ENCODE measurements at places on chromosomes 7 and 10.

- no peak for DNase-seq
Measured at GRCh38 chr10:35270100-35270499, 66.2 kb upstream of the CCNY start.

DNA sequence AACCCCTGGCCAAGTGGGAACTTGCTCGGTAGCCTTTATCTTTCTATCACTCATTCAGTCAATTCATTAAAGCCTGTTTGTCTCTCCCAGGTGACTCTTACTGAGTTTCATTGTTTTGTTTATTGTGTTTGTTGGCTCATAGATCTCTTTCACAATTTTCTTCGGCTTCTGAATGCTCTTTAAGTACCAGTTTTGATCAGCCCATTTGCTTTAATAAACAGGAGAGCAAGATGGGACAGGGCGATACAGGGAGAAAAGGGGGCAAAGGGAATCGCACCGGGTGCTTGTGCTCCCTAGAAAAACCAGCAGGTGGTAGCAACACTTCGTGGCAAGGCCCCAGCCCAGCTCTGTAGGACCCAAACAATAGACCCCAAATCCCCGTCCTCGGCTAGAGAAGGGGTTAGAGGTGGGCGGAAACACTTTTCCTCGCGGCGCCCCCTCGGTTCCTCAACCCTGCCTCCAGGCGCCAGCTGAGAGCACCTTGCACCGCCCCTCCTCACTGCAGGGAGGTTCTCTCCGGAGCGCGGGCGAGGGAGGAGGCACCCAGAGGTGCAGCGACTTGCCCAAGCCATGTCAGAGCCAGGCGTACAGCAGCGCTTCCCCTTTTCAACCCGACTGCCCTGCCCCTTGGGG, 1.0 kb upstream of the EPHB6 start:
- peak; percentile 9 for DNase-seq

GRCh38 chr7:79090543-79090942, 362.9 kb downstream of the MAGI2 start:
- no peak for DNase-seq

GRCh38 chr10:49179699-49180443, 8.3 kb downstream of the TMEM273 start:
- DNase-seq: no peak

GRCh38 chr7:45574669-45575500, 717 bp downstream of the ADCY1 start:
- no peak for DNase-seq

GRCh38 chr10:104472505-104472904, 118.9 kb downstream of the CFAP58 start:
- no peak for DNase-seq

DNA sequence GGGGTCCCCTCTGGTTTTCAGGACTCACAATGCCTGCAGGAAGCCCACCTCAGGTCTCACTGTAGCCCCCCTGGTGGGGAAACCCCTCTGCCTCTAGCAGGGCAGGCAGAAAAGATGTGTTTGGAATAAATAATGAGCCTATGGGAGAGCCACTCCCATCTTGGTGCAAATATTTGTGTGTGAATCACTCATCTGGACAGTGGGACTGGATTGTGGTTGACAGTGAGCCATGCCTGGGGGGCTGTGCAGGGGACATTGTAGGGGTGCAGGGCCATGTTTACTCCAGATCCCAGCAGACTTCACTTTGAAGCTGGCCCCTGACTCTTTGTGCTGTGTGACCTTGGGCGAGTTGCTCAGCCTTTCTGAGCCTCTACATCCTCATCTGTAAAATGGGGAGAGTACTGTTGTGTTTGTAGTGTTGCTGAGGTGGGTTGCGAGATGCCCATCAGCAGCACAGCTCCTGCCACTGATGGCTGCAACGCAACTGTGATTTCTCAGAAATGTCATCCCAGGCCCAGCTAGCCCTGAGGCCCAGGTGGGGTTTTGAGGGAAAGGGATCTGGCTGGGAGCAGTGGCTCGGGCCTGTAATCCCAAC, 20.7 kb downstream of the GTF2IRD1 start:
- DNase-seq: no peak

DNA sequence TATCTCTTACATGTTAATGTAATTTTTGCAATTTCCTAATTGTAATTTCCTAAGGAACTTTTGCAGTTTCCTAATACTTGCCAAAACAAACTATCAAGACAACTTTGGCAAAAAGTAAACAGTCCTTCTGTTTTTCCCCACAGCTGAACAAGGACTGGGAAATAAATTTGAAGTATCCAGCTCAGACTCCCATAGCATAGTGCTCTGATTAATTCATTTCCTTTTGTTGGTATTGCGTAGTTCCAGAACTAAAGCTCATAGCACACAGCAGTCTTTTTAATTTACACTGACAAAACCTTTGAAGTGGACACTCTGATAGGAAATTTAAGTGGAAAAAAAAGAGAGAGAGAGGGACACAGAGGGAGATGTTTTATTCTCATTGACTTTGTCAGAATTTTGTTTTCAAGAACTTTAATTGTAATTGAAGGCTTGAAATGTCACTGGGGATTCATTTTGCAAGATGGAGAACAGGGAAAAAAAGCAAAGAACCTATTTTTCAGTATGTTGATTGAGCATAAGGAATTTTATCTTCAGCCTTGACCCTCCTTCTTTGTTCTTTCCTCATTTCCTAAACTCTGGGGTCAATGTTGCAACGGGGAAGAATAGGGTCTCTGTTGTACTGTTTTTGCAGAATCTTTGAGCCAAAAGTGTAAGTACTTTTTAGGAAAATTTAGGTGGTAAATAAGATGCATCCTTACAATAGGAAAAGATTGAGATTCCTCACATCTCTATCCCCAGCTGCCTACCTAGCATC, 232.2 kb upstream of the NPSR1 start:
- DNase-seq: no peak

GRCh38 chr10:93854975-93855374, 38.8 kb upstream of the SLC35G1 start:
- DNase-seq: no peak

GRCh38 chr7:129917934-129918333, 34.8 kb downstream of the UBE2H start:
- no peak for DNase-seq

DNA sequence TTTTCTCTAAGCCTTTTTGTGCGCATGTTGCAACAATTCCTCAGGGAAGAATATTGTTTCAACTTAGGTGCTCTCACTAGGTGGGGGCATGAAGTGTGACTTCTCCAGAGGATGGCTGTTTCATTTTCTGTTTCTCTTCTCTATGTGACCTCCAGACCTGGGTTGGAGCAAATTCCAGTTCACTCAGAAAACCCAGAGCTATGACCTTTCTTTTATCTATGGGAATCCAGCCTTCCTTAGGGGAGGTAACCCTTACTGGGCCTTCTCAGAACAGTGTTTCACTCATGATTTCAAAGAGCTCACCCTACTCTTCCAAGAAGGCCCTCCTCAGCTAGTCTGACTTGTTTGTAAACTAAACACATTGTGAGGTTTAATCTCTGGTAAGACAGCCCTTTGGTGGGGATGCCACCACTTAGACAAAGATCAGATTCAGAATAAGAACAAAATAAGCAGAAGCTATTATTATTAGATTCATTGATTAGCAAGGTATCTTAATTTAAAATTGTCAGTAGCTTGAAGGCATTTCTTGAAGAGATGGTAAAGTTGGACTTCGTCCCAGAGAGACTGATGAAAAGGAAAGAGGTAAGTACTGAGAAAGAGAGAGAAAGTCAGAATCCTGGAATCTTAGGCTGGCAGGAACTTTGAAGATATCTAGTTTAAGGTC, 16.6 kb upstream of the TAS2R60 start:
- DNase-seq: no peak

GRCh38 chr10:114352653-114353298, 51.5 kb downstream of the AFAP1L2 start:
- no peak for DNase-seq

DNA sequence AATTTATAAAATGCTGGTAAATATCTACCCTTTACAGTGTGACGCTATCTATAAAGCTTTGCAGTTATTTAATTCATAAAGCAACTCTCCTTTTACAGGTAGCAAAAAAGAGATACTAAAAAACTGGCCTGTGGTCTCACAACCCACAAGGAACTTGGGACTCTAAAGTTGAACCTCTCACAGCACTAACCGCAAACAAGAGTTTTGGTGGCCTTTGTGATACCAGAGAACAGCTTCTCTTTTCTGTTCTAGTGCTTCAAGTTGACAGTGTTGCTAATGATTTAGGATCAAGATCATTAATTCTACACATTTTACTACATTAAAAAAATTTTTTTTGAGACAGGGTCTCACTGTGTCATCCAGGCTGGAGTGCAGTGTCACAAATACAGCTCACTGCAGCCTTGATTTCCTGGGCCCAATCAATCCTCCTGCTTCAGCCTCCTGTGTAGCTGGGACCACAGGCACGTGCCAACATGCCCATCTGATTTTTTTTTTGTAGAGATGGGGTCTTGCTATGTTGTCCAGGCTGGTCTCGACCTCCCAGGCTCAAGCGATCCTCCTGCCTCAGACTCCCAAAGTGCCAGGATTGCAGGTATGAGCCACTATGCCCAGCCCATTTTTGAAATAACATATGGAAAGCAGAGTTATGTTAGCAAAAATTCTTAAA, 56.0 kb upstream of the ST8SIA6 start:
- no peak for DNase-seq

GRCh38 chr7:11228515-11228914, 254.8 kb downstream of the PHF14 start:
- no peak for DNase-seq

DNA sequence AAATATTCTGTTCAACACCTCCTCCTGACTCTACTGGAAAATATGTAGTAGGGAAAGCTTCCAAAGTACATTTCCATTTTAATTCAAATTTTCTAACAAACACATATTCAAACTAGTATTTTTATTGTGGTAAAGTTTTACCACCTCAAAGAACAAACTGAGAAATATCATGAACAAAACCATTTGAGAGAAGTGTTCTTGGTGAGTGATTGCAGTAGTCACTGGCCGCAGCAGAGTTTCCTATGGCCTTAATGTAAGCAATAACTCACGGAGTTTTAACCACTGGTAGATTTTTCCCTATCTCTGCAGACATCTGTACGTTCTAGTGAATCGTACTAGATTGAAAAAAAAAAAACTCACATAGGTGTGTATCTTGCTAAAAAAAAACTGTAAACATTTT, 487.0 kb upstream of the FZD8 start:
- DNase-seq: no peak

DNA sequence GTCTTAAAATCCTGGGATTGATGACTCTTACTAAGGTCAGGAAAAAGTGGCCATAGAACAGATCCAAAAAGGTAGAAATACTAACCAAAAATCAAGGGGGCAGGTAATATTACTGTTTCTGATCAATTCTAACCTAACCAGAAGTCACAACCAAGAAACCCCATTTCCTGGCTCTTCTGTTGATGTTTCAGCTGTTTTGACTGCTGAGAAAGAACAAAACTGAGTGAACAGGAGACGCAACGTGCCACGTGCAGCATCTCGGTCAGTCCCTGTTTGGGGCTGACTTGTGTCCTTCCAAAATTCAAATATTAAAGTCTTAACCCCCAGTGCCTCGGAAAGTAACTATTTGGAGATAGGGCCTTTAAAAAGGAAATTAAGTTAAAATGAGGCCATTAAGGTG, 56.8 kb downstream of the JAZF1 start:
- no peak for DNase-seq

DNA sequence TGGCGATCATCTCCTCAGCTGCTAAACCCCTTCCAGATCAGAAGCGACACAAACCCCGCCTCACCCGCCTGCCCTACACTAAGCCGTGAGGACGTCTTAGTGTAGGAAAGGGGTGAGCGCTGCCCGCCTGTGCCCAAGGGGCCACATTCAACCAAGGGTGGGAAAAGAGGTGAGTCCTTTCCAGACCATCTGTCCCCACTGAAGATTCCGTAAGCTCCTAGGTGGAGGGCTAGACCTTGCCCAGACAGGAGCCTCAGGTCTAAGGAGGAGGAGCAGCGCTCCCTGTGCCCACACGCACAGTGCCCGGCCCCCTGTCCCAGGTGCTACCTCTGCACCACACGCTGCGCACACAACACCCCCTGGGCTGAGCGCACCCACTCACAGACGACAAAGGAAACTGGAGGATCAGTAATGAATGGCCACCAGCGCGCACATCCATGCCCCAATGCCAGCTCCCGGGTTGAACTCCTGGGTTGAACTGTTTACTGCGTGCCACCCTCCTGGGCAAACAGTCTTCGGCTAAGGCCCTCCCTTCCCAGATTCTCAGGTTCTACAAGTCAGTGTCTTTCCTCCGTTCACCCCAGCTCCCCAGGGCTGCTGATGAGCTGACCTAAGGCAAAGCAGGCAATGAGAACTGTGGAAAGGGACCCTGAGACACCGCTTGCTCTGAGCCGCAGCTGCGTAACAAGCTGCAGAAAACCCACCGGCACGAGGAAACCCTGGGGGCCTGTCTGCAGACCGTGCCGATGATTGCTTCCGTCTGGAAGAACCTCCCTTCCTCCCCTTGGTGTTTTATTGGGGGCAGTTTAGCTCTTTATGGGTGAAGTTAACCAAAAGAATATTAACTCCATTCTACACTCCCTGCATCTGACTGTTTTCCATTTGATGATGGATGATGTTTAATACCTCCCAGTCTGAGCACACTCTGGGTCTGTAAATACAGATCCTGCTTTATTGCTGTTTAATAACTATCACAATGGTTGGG, 185.9 kb downstream of the MAD1L1 start:
- no peak for DNase-seq

DNA sequence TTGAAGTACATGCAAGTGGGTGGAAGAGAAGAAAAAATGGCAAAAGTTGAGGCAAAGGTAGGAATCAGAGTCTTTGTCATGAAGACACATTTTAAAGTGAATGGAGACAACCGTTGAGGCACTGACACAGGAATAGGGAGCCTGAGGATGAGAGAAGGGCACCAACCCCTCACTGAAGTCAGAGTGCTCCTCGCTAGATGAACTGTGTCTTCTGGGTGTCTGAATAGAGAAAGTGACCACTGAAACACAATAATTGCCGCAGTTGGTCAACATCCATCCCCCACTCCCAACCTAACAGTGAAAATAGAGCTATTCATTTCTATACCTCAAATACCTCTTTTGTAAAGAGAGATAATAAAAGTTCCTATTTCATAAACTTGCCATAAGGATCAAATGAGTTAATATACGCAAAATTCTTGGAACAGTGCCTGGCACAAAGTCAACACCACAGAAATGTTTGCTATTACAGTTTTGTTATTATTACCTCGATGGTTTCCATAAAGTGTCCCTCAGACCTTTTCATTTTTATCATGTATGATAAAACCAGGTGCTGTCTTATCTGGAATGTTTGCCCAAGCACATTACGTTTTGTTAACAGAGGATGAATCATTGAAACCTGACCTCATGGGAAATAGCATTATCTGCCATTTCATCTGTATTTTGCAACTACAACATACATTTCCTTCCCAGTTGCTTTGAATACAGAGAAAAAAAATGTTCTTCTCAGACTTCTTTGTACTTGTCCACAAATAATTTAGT, 61.8 kb upstream of the SP4 start:
- DNase-seq: peak; percentile 26

DNA sequence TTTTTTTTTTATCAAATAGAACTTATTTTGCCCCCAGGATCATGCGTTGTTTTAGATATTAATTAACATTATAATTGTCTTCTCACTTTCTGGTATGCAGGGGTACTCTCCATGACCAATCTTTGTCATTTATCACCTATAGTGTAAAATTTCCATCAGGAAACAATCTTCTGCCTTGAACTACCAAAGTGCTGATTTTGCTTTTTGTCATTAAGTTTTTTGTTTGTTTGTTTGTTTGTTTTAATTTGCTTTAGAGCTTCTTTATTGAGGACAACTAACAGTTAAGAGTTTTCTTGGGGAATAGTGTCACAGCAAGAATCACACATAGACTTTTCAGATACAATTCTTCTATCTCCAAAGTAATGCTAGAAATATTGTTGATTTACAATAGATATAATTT, 171.2 kb upstream of the PRPS1L1 start:
- DNase-seq: no peak
